ENCODE measurements at places on chromosomes 3 and 15. TPM values are rescaled to one million over a fixed set of nuclear protein-coding genes. Genes with fewer than 3 reads are reported as not detected.
A peak's percentile ranks its signal among the peaks of the same experiment; 100 is the strongest.

GRCh38 chr3:172746475-172746874, 4.1 kb upstream of the ECT2 start:
- DNase-seq: no peak

DNA sequence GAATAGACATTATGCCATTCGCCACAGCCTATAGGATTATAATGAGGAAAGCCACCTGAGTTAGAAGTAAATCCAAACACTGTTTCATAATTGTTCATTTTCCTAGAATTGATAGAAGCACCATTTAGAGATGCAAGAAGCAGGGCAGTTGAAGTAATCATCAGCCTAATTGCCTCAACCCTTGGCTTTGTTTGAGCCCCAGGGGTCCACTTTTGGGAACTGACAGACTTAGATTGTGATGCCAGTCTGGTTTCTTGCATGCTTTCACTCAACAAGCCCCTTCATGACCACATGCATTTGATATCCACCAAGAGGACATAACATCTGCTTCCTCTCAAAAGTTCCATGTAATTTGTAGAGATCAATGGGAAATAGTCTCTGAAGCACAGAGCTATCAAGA, 97.2 kb upstream of the COL8A1 start:
- no peak for DNase-seq

DNA sequence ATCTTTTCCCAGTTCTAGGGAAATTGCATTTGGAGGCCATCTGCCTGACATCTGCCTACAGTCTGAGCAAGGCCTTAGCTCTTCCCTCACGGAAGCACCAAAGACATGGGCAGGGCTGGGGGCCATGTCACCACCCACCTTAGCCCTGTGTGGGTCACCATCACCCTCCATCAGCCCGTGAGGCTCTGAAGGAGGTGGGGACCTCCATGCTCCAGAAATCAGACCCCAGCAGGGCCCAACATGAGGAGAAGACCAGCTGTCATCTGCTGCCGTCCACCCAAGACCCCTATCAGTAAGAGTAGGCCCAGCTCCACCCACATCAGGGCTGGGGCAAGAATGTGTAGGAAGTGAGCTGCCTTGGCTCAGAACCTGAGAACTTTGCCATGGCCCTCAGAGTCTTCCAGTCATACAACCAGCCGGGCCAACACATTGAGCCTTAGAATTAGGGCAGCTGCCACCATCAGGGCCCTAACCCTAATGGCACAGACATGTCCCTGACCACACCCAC, 1.9 kb downstream of the TMIE start:
- no peak for DNase-seq

DNA sequence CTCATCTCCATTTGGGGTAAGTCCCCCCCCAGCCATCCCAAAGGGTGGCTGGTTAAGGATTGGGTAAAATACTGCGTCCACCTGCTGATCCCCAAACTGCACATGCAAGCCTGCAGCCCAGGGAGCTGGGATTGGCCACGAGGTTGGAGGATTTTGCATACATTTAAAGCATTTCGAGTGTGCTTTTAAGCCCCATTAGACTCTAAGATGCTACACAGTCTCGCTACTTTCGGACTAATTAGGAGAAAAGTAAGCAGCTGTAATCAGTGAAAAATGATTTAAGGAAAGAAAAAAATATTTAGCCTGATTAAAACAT, 23.9 kb downstream of the SLC6A6 start:
- no peak for DNase-seq

DNA sequence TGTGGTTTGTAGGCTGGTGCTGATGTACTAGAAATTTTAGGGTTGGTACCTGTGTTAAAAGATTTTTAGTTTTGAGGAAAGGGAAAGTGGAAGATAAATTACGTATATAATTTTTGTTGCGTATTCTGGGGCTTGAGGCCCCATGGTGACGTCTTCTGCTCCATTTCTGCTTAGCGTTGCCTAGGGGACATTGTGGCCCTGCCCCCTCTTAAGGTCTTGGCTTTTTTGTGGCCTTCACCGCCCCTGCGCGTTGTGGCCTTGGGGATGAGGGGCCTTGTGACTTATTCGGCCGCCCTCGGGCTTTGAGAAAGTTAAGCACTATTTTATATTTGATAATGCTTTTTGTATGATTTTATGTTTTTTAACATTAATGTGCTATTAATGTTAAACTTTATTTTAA, 182.0 kb downstream of the KLF13 start:
- no peak for DNase-seq

GRCh38 chr15:81916451-81916850, 129.4 kb downstream of the MEX3B start:
- no peak for DNase-seq

- no peak for DNase-seq
Observed at GRCh38 chr3:65950340-65951326, 88.1 kb downstream of the MAGI1 start.

DNA sequence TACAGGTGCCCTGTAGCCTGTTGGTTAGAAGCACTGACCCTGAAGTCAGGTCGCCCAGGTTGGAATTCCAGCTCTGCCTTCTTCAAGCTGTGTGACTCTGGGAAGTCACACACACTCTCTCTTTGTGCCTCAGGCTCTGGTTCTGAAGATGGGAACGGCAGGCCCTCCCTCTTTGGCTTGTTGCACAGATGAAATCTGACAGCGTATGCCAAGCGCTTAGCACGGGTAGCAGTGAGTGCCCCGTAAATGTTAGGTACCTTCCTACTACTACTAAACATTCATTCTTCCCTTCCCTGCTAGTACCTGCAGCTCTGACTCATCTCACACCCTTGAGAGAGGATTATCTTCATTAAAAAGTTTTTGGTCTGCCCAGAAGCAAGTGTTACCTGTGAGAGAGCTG, 139.0 kb downstream of the PGPEP1L start:
- no peak for DNase-seq

GRCh38 chr3:66712210-66712609, 211.4 kb upstream of the LRIG1 start:
- no peak for DNase-seq

GRCh38 chr15:97870771-97871170, 89.7 kb upstream of the ARRDC4 start:
- DNase-seq: no peak

GRCh38 chr15:50341616-50342136, 13.3 kb downstream of the GABPB1 start:
- DNase-seq: no peak

GRCh38 chr3:112377568-112378071, 44.7 kb downstream of the CD200 start:
- no peak for DNase-seq

DNA sequence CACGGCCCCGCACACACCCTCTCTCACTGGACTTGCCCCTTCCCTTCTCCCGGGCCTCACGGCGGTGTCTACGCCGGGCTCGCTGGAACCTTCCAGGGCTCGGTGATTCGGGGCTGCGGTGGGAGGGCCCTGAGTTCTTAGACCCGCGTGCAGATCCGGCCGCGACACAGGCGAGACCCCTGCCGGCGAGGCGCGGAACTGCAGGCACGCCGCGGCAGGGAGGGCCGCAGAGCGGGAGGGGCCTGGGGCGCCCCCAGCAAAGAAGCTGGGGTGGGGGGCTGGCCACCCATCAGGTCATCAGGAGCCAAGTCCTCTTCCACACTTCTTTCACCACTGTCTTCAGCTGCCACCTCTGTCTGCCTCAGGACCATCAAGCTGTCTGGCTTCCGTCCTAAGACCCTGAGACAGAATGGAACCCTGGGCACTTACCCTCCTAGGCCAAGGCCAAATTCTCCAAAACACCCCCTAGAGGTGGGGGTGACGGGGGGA, 164.5 kb downstream of the XXYLT1 start:
- peak; percentile 76 for DNase-seq

- DNase-seq: no peak
Observed at GRCh38 chr3:131795390-131796090, 239.3 kb downstream of the CPNE4 start.

- DNase-seq: no peak
Observed at GRCh38 chr15:78642331-78642730, 1.3 kb upstream of the CHRNB4 start.

- DNase-seq: no peak
Observed at GRCh38 chr3:62793946-62794345, 81.3 kb downstream of the CADPS start.

DNA sequence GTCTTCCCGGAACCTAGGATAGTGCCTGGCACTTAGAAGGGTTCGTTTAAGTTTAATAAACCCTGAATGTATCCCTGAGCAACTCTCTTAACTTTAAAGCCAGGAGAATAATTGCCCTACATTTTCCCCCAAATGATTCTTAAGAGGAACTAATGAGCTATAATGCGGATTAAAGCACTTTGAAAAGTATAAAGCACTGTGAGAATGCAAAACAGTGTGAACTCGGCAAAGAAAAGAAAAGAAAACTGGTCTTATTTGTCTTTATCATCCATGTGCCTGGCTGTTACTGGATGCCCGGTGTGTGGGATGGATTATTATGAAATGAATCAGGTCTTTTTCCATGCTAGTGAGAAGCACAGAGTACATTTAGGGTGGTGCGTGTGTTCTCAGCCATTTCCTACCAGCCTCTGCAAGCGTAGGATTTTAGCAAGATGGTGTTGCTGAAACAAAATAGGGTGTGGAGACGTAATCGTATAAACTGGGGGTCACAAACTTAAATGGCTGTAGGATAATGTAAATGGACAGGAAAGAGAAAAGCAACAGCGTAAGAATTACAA, 983 bp downstream of the KBTBD12 start:
- DNase-seq: no peak

- DNase-seq: no peak
Observed at GRCh38 chr3:115281697-115282675, 134.9 kb upstream of the ZBTB20 start.

- no peak for DNase-seq
Observed at GRCh38 chr3:38374221-38374620, 27.6 kb downstream of the XYLB start.

- no peak for DNase-seq
Observed at GRCh38 chr3:149020839-149021252, 29.5 kb downstream of the GYG1 start.

DNA sequence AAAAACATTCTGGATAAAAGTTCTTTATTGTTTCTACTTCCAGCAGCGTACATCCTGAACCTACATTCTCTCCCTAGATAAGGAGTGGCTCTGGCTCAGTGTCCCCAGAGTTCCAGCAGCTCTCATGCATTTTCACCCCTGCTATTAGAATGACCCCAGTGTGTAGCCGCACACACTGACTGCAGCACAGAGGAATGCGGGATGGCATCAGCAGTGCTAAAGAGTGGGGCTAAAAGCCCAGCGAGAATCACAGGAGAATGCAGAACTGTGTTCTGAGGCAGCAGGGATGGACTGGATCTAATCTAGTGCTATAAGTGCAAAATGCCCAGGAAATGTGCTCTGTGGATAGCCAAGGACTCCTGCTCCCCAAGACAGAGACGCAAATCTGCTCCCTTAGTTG, 66.4 kb upstream of the TJP1 start:
- DNase-seq: no peak

DNA sequence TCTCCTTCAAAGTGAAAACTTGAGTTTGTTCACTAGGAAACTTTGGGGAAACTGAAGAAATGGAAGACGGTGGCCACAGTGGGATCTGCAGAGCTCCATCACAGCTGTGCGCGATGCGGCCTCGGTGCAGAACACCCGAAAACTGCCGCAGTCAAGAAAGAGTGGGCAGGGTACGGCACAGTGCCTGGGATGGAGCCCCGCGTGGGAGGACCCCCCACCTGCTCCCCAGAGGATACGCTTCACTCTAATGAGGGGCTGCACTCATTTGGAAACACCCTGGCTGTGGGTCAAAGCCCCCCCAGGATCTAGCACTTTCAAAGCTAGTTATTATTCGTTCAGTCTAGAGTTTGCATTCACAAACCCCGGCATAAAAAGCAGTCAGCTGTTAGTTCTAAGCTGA, 9.5 kb downstream of the ADAMTS17 start:
- DNase-seq: no peak

GRCh38 chr15:49331442-49331841, 91.6 kb upstream of the FGF7 start:
- no peak for DNase-seq

- DNase-seq: no peak
Observed at GRCh38 chr15:40306371-40306770, 1.4 kb downstream of the PLCB2 start.

GRCh38 chr15:67415181-67415580, 105.8 kb upstream of the C15orf61 start:
- no peak for DNase-seq

DNA sequence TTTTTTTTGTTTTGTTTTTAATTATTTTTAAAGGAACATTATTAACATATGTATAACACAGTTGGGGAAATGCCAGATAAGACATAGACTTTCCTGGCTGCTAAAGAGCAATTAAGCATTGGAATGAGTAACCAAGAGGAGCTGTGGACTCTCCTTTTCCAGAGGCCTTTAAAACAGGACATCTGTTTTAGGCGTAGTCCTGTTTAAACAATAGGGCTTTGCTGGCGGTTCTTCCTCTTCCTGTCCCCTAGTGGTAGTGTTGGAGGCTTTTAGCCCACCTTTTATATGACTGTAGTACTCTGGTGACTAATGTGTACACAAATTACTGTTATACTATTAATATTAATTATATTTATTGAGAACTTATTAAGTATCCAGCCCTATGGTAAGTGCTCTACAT, 81.9 kb downstream of the PPARG start:
- DNase-seq: peak; percentile 14

GRCh38 chr15:67823314-67824196, 1.8 kb upstream of the SKOR1 start:
- no peak for DNase-seq

DNA sequence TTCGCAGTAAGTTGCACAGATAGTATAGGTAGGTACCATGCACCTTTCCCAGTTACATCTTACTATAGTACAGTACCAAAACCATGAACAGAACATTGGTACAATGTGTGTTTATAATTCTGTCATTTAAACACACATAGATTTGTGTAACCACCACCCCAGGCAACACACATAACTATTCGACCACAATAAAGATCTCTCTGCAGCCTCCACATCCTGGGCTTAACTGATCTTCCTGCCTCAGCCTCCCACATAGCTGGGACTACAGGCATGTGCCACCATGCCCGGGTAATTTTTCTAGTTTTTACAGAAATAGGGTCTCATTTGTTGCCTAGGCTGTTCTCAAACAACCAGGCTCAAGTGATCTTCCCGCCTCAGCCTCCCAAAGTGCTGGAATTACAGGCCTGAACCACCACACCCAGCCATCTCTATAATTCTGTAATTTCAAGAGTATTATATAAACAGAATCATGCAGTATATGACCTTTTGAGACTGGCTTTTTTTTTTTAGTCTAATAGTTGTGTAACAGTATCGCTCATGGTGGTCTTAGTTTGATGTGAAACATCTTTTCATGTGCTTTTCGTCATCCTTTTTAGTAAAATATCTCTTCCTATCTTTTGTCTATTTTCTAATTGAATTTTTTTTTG, 13.3 kb upstream of the TMF1 start:
- DNase-seq: no peak

GOLGA6L25 gene
- not detected for polyA plus RNA-seq

CCRL2 gene
- polyA plus RNA-seq: 6.6 TPM

IL17RD gene
- 0.29 TPM for polyA plus RNA-seq

STRC gene
- polyA plus RNA-seq: 0.25 TPM

LMAN1L gene
- polyA plus RNA-seq: not detected

SLC28A1 gene
- polyA plus RNA-seq: not detected

ZKSCAN7 gene
- 0.83 TPM for polyA plus RNA-seq

CCDC13 gene
- 0.36 TPM for polyA plus RNA-seq

PTPRG gene
- polyA plus RNA-seq: 8.9 TPM

GNAT1 gene
- polyA plus RNA-seq: not detected

PIAS1 gene
- polyA plus RNA-seq: 23.7 TPM

GOLGA6L10 gene
- 1.2 TPM for polyA plus RNA-seq

GRK7 gene
- not detected for polyA plus RNA-seq

CCDC191 gene
- 1.4 TPM for polyA plus RNA-seq

AMT gene
- polyA plus RNA-seq: 9.0 TPM

All from endothelial cell of umbilical vein (primary cell).